ENCODE measurements at places on chromosomes 1 and 21.

GRCh38 chr1:41649396-41650027 lies 165.0 kb upstream of the EDN2 start:
- no peak for DNase-seq

- DNase-seq: no peak
These were observed 13.7 kb downstream of the FGR start for GRCh38 chr1:27621051-27621920.

DNA sequence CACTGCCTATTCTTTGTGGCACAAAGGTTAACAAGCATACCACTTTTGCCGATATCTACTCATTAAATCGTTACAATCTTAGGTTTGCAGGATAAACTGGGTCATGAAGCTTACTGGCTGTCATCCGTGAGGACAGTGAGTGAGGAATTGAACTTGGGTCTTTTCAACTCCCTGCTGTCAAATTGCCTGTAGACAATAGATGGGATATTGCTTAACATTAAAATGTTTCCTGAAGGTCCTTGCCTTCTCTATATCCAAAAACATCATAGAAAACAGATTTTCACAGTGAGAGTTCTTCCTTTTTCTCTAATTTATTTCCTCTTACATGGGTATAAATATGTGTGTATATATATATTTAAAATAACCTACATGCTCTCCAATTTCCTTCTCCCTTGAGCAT lies 257.8 kb downstream of the LMO4 start:
- no peak for DNase-seq

- no peak for DNase-seq
These were observed 124.9 kb upstream of the IFFO2 start for GRCh38 chr1:19081218-19081893.

GRCh38 chr1:77487631-77488030 lies 194.8 kb downstream of the ZZZ3 start:
- no peak for DNase-seq

GRCh38 chr1:33615546-33615945 lies 143.1 kb downstream of the ZSCAN20 start:
- no peak for DNase-seq
